Activated CD4-positive, alpha-beta T cell treated with anti-CD3 and anti-CD28 coated beads, Interleukin-2, amount 10 ng/mL, durations not matched to agents 24 days and 14 days (primary cell): ENCODE measurements at places on chromosomes 3 and 15. TPM values are rescaled to one million over a fixed set of nuclear protein-coding genes. Genes with fewer than 3 reads are reported as not detected.

- no peak for DNase-seq
Observed at GRCh38 chr3:53579636-53580035, 85.2 kb downstream of the CACNA1D start.

- DNase-seq, result no peak
Observed at GRCh38 chr15:100753503-100753902, 126.1 kb upstream of the ALDH1A3 start.

The SETD5 gene
- total RNA-seq, result 152 and 164 TPM in 2 replicates

The IMPG2 gene
- total RNA-seq, result 0.02 and 0.05 TPM in 2 replicates

The RTP1 gene
- not detected in 2 replicates for total RNA-seq

The SLC6A1 gene
- total RNA-seq, result not detected in 2 replicates
